ENCODE measurements at places on chromosomes 7 and 10.
A peak's percentile ranks its signal among the peaks of the same experiment; 100 is the strongest.

DNA sequence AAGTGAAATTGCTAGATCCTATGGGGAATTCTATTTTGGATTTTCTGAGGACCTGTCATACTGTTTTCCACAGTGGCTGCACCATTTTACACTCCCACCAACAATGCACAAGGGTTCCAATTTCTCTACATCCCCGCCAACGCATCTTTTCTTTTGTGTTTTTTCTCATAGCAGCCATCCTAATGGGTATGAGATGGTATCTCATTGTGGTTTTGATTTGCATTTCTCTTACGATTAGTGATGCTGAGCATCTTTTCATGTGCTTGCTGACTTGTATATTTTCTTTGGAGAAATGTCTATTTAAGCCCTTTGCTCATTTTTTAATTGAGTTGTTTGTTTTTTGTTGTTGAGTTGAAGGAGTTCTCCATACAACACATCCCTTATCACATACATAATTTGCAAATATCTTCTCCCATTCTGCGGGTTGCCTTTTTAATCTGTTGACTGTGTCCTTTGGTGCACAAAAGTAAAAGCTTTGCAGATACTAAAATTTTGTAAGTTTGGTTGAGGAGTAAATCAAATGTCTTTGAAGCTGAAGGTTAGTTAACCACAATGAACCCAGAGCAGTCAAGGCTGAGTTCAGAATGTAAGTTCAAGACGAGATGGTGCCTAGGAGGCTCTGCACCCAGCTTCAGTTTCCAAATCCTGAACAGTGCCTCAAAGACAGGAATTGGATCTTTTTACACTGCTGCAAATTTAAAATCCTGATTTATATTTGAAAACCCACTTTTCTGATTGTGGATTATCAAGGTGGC, 195.4 kb downstream of the COBL start:
- DNase-seq, result no peak

DNA sequence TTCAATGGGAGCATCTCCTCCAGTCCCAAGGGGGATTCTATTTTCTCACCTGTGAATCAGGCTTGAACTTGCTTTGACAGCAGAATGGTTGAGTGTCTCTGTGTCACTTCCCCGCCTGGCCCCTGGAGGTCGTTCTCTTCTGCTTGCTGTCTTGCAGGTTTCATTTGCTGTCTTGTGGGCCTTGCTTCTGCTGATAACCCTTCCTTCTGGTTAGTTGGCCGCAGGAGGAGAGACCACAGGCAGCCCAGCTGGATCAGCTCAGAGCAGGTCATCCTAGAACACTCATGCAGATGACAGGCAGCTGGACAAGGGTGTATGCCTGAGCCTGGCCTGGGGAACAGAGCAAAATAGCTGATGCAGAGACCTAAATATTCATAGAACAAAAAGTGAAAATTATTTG, 344.2 kb upstream of the ADARB2 start:
- DNase-seq, result no peak

DNA sequence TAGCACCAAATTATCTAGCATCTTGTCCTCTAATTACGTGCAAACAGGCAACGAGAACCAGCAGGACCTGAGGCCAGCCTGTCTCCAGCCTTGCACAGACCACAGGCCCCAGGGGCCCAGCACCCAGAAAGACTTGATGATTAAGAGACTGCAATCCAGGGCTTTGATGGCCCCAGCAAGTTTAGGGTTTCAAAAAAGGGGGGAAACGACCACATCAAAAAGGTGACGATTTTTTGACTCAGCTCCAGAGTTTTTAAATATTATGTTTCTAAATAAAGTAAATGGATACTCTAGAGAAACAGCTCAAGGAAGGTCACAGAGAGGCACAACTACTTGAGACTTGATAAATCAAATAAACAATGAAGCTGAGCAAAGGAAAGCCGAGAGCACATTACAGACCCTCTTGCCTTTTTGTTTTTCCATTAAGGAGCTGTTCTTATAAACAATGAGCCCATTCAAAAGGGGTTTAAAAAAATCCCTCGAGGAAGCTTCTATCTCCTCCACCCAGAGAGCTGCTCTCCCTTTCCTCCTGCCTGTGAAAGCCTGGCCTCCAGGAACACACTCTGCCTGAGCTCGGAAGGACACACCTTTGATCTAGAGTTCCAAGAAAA, 44.1 kb downstream of the GLI3 start:
- peak; percentile 3 for DNase-seq

GRCh38 chr7:49564379-49564714, 209.1 kb upstream of the VWC2 start:
- DNase-seq, result no peak

- DNase-seq, result no peak
These were observed 190.1 kb downstream of the PRPF18 start for GRCh38 chr10:13776861-13777311.

- DNase-seq, result peak; percentile 49
These were observed 245.9 kb downstream of the KCNMA1 start for GRCh38 chr10:77391605-77392235.

GRCh38 chr7:55140941-55141278, 122.1 kb downstream of the EGFR start:
- DNase-seq, result no peak

GRCh38 chr10:111481866-111482265, 405.0 kb downstream of the ADRA2A start:
- no peak for DNase-seq

- DNase-seq, result no peak
These were observed 14.9 kb downstream of the CCL26 start for GRCh38 chr7:75756991-75757676.

DNA sequence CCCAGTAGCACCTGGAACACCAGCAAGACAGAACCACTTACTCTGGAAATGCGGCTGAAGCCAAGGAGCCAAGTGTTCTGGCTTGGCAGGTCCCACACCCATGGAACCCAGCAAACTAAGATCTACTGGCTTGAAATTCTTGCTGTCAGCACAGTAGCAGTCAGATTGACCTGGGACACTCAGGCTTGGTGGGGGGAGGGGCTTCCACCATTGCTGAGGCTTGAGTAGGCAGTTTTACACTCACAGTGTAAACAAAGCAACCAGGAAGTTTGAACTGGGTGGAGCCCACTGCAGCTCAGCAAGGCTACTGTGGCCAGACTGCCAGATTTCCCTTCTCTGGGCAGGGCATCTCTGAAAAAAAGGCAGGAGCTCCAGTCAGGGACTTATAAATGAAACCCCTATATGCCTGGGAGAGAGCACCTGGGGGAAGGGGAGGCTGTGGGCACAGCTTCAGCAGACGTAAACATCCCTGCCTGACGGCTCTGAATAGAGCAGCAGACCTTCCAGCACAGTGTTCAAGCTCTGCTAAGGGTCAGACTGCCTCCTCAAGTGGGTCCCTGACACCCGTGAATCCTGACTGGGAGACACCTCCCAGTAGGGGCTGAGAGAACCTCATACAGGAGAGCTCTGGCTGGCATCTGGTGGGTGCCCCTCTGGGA, 121.2 kb downstream of the MTERF1 start:
- DNase-seq, result no peak

DNA sequence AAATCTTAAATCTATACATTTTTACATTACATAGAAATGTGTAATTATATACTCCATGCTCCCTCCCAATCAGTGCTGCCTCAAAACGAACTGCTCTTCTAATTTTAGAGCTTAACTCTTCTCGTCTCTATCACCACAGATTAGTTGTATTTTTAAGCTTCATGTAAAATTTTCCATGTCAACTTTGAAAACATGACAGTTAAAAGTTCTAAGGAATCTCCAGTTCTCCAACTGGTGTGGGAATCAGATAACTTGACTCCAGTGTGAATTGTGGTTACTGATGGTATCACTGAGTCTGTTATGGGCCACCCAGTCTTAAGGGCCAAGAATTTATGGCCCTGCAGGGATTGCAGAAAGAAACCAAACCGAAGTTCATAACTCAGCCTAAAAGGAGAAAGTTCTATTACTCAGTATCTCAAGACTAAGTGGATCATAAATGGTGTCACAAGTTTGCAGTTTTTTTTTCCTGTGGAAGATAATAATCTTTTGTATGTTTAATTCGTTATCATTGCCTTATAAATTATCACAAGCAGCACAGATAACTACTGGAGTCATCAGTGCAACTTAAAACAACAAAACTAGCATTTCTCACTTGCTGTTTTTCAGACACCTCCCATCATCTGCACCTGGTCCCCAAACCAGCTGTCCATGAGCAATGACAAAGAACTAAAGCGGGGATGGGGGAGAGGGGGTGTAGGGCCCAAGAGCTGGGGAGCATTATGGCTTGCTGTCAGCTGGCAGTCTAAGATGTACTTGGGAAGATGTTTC, 31.5 kb upstream of the KMT2E start:
- peak; percentile 27 for DNase-seq

DNA sequence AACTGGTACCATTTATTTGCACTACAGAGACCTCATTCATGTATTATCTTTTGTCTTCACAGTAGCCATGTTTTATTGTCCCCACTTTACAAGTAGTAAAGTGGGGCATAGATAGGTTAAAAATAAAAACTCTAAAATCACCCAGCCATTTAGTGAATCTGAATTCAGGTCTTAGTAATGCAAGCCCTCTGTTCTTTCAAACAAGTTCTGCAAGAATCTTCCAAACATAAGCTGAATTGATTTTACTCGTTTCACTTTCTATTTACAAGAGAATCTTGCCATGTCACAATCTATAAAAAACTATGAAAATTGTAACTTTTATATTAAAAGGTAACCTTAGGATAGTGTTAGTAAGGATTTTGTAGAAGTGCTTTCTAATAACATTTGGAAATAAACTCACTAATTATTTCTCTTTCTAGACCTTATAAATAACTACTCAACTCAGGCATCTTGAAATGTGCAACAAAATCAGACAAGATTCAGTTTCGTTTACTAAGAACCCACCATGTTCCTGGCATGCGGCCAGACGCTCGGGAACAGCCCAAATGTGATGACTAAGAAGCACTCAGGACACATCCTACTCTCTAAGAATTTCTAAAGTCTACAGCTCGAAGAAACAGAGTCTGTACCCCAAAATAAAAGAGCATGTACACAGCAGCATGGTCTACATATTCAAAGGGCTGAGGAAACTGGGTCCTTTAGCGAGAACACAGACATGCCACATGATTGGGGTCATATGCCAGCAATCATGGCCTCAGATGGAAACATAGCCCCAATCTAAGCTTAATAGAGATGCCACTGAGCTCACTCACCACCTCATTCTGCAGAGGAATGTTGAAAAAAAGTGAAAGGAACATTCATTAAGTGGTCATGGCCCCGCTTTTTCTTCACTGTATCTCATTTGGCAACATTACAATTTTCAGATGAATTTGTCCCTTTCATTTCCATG, 167.6 kb downstream of the AMPH start:
- peak; percentile 91 for DNase-seq

DNA sequence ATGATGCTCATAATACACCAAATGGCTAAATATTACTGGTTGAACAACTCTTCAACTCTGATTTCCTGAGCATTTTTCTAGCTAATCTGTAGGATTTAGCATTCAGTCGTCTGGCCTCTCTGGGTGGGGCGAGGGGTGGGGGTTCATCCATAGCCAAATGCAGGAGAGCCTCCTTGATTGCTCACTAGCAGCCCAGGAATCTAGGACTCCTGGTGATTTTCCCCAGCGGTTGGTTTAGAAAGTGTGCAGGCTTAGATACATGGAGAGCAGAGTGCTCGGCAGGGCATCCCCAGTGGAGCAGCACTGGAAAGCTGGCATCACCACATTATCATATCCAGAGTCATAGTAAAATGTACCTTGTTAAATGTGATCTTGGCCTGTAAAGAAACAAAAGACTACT, 136.1 kb downstream of the DYNC1I1 start:
- DNase-seq, result no peak

- no peak for DNase-seq
These were observed 5.6 kb upstream of the LEP start for GRCh38 chr7:128235471-128235870.
